AG04450 (cell line): ENCODE measurements at places on chromosomes 2 and 18.

DNA sequence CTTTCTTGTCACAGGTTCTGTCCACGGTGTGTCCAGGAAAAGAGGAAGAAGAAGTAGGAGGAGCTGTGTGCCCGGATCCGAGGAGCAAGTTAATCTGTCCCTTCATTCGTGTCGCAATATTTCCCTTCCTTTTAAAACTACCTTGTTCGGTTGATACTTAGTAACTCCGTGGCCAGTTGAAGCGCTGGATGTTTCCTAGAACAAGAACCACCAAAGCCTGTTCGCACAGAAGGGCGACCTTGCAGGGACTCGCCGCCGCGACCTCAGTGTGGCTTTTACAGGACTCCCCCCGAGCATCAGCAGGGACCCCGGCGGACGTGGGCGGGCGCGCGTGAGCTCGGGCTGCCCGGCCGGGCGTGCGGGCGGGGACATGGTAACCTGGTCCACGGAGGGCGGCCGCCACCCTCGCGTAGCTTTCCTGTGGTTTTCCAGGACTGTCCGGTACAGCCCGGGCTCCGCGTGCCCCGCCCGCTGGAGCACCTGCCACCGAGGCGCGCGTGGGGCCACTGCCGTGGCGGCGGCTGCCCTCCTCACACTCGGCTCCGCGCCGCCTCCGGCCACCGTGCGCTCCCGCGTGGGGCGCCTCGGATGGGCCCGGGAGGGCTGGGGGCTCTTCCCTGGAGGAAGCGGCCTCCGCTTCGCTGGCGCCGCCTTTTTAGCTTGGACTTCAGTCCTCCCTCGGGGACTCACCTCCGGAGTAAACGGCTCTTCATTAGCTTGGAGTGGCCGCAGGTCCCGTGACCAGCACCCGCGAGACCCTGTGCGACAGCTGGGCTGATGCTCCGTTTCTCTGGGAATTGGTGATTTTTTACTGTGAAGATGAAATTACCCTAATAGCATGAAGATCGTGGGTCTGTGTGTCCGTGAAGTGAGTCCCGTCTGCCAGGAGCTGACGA, 9.2 kb upstream of the D2HGDH start:
- DNase-seq, result no peak

DNA sequence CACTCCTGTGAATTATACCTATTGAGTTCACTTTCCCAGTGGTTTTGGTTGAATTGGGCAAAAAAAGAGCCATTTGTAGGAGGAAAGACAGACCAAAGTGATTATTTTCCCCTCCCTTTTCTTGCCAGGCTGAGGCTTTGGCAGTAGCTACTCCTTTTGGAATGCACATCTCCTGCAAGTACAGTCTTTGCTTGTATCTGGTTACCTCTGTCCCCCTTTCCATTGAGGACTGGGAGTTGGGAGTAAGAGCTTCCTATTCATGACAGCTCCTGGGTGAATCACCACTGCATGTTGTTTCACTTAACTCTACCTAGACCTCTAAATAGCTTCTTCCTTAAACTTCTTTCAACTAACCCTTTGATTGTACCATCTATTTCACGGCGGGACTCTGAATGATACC, 695.3 kb upstream of the ZNF804A start:
- no peak for DNase-seq

GRCh38 chr18:63999871-64000270, 30.0 kb downstream of the SERPINB8 start:
- DNase-seq, result no peak

- DNase-seq, result no peak
Measured at GRCh38 chr18:77263466-77263763, 13.8 kb downstream of the GALR1 start.

- no peak for DNase-seq
Measured at GRCh38 chr18:11073971-11074370, 75.4 kb downstream of the PIEZO2 start.

DNA sequence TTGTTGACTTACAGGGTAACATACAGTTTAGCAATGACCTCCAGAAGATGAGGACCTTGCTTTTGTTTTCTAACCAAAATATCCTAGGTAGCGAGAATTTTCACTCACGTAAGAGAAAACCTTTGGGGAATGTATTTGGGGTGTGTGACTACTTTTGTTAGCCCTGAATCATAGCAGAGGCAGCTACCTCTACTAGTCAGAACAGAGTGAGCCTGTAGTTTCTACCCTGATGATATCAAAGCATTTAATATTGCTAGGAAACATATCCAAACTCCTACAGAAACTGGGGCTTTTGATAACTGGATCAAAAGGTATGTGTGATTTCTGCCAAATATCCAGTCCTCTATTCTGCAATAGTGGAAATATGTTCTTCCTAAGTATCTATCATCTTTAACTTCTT, 462.6 kb upstream of the ZEB2 start:
- DNase-seq, result no peak

GRCh38 chr2:45851576-45852304, 200.3 kb downstream of the PRKCE start:
- DNase-seq, result no peak

GRCh38 chr18:58761241-58761969, 90.1 kb downstream of the MALT1 start:
- no peak for DNase-seq

- no peak for DNase-seq
Measured at GRCh38 chr2:127134235-127134634, 27.3 kb upstream of the BIN1 start.

DNA sequence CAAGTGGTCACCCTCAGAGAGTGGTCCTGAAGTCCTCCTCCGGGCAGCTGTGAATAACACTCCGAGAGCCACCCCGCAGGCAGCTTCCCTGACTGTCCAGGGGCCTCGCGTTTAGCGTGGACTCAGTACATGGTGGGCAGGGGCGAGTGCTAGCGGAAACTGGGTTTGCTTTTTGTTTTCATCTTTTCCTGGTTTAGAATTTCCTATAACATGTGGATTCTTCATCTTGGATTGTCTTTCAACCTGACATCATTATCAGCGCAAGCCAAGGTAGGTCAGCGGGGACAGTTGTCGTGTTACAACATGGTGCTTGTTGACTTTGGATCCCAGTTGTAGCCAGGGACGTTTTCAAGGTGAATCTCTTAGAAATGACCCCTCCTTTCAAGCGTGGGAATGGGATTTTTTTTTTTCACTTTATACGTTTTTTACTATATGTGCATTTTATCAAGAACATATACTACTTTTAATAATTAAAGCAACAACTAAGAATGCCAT, 20.9 kb downstream of the RMC1 start:
- no peak for DNase-seq

DNA sequence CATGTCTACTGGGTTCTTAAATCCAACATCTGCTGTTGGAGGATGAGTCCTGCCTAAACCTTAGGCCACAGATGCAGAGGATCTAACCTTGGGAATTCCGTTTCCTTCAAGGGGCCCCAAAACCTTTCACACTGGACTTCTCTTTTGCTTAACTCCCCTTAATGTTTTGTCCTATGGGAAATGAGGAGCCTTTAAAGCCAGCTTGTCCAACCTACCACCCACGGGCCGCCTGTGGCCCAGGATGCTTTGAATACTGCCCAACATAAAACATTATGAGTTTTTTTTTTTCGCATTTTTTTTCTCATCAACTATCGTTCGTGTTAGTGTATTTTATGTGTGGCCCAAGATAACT, 157.2 kb upstream of the SLC1A4 start:
- DNase-seq, result no peak

GRCh38 chr2:232518844-232519243, 1.3 kb upstream of the PRSS56 start:
- no peak for DNase-seq

DNA sequence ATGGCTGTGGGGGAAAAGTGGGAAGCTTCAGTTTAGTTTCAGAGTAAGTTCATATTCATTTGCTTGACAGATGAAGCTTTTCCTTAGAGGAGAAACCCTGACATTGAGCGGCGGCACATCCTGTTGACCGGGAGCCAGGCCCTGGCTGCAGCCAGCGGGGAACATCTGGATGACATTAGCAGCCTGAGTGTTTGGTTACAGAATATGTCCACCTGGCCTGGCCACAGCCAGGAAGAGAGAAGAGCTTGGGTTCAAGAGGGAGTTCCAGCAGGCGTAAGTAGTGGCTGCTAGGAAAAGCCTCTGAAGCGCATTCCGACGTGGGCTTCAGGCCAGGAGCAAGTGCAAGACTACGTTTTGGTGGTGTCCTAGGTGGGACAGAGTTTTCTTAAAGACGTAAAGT, 144.9 kb upstream of the MYCN start:
- DNase-seq, result no peak

DNA sequence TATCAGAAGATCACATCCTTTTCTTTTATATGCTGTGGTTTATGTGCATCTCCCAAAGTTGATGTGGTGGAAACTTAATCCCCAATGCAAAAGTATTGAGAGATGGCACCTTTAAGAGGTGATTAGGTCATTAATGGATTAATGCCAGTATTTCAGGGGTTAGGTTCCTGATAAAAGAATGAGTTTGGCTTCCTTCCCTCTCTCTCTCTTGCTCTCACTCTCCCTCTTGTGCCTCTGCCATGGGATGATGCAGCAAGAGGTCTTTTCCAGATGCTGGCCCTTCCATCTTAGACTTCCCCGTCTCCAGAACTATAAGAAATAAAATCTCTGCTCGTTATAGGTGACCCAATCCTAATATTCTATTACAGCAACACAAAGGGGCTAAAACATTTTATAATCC, 85.0 kb downstream of the TTC27 start:
- no peak for DNase-seq

DNA sequence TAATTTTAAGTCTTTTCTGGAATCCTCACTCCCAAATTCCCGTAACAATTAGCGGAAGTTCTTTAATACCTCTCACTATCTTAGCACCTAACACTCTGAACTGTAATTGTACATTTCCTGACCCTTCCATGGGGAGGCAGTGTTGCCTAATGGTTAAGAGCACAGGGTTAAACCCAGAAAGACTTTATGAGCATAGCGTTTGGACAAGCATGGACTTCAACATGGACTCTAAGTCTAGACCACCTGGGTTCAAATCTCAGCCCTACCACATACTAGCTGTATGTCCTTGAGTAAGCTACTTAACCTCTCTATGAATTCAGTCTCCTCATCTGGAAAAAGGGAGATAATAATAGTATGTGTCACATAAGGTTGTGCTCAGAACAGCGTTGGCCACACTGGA, 13.0 kb downstream of the ANTXR1 start:
- DNase-seq, result no peak
